ENCODE measurements at places on chromosomes 4 and X.

GRCh38 chr4:153731239-153731638 lies 28.6 kb downstream of the RNF175 start:
- DNase-seq = no peak

- no peak for DNase-seq
These were observed 288.6 kb upstream of the LDB2 start for GRCh38 chr4:17187003-17187402.

GRCh38 chr4:145852256-145852839 lies 86.3 kb downstream of the ZNF827 start:
- no peak for DNase-seq

- no peak for DNase-seq
These were observed 7.2 kb downstream of the FAM53A start for GRCh38 chr4:1676605-1677525.

All from T47D (cell line).